ENCODE measurements at places on chromosomes 3 and 15. TPM values are rescaled to one million over a fixed set of nuclear protein-coding genes. Genes with fewer than 3 reads are reported as not detected.

The GOLGA8G gene
- not detected for total RNA-seq

The TUSC2 gene
- 13.6 TPM for total RNA-seq

The GUCA1C gene
- not detected for total RNA-seq

The KLHDC8B gene
- total RNA-seq: 20.6 TPM

The IFRD2 gene
- 254 TPM for total RNA-seq

The LIPC gene
- 0.58 TPM for total RNA-seq

The ATP13A5 gene
- total RNA-seq: 2.0 TPM

The RTP1 gene
- total RNA-seq: not detected

The ILDR1 gene
- total RNA-seq: under 0.01 TPM

The GRM2 gene
- not detected for total RNA-seq

The ISLR2 gene
- total RNA-seq: not detected

The MAP3K13 gene
- total RNA-seq: 13.8 TPM

The LINGO1 gene
- total RNA-seq: 0.55 TPM

The PPARG gene
- 85.2 TPM for total RNA-seq

The DPPA2 gene
- not detected for total RNA-seq

The FAM107A gene
- 35.2 TPM for total RNA-seq

GRCh38 chr3:61783993-61784718, 222.8 kb downstream of the PTPRG start:
- no peak for DNase-seq
- no peaks in the 10 kb centered on the region for H3K36me3 ChIP-seq
- H3K27me3 ChIP-seq: no peaks in the 10 kb centered on the region
- no peak overlapping the region for H3K27ac ChIP-seq
- no peak overlapping the region for H3K4me3 ChIP-seq

- H3K4me3 ChIP-seq: no peak overlapping the region
- no peaks in the 10 kb centered on the region for H3K27me3 ChIP-seq
- DNase-seq: no peak
- no peak overlapping the region for H3K27ac ChIP-seq
- H3K36me3 ChIP-seq: no peaks in the 10 kb centered on the region
Observed at GRCh38 chr3:112806903-112807302, 39.8 kb downstream of the CD200R1L start.

- no peak overlapping the region for H3K27ac ChIP-seq
- no peaks in the 10 kb centered on the region for H3K27me3 ChIP-seq
- DNase-seq: no peak
- peaks cover 33% of the 10 kb centered on the region for H3K4me1 ChIP-seq
Observed at GRCh38 chr3:58422756-58423325, 10.8 kb downstream of the PDHB start.

- DNase-seq: no peak
- H3K27me3 ChIP-seq: no peaks in the 10 kb centered on the region
- H3K36me3 ChIP-seq: no peaks in the 10 kb centered on the region
Observed at GRCh38 chr3:177693616-177694264, 496.5 kb upstream of the TBL1XR1 start.

- DNase-seq: no peak
- no peaks in the 10 kb centered on the region for H3K27me3 ChIP-seq
- no peak overlapping the region for H3K27ac ChIP-seq
Observed at GRCh38 chr3:84759361-84759760, 199.4 kb upstream of the CADM2 start.

DNA sequence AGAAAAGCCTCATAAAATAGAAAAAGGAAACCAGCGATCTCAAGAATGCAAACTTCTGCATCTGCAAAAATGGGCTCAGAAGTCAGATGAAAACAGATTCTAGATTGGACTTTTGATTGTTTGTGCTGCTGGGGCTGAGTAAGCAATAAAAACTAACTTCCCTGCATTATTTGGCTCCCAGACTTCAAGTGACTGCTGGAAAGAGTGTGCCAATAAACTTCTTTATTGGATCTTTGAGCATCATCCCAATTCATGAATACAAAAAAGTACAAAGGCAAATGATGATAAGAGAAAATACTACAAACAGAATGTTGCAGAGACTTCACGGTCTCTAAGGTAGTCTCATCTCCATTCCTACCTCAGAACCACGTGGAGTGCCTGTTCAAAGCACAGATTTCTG, 97.9 kb downstream of the FGF12 start:
- no peaks in the 10 kb centered on the region for H3K27me3 ChIP-seq
- no peak overlapping the region for H3K27ac ChIP-seq
- no peaks in the 10 kb centered on the region for H3K4me1 ChIP-seq

DNA sequence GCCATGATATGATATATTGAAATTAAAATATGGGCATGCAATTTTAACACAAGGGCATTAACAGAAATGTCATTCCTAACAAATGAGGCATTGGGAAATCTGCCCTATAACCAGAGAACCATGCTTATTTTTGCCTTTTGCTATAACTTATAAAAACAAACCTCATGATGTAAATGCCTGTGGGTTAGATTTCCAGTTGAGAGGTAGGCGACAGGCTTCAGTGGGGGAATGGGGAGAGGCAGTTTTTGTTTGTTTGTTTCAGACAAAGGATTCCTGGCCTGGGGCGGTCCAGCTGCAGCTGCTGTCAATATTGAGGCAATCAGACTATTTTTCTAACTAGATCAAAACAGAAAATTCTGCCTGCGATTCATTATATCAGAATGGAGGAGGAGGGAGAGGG, 490.4 kb upstream of the CFAP20DC start:
- no peaks in the 10 kb centered on the region for H3K4me1 ChIP-seq
- H3K4me3 ChIP-seq: no peak overlapping the region
- no peaks in the 10 kb centered on the region for H3K36me3 ChIP-seq
- H3K27ac ChIP-seq: no peak overlapping the region

- H3K27me3 ChIP-seq: no peaks in the 10 kb centered on the region
- H3K4me1 ChIP-seq: no peaks in the 10 kb centered on the region
- no peak for DNase-seq
- no peak overlapping the region for H3K27ac ChIP-seq
- no peak overlapping the region for H3K4me3 ChIP-seq
Observed at GRCh38 chr15:73891328-73892315, 18.3 kb downstream of the TBC1D21 start.

DNA sequence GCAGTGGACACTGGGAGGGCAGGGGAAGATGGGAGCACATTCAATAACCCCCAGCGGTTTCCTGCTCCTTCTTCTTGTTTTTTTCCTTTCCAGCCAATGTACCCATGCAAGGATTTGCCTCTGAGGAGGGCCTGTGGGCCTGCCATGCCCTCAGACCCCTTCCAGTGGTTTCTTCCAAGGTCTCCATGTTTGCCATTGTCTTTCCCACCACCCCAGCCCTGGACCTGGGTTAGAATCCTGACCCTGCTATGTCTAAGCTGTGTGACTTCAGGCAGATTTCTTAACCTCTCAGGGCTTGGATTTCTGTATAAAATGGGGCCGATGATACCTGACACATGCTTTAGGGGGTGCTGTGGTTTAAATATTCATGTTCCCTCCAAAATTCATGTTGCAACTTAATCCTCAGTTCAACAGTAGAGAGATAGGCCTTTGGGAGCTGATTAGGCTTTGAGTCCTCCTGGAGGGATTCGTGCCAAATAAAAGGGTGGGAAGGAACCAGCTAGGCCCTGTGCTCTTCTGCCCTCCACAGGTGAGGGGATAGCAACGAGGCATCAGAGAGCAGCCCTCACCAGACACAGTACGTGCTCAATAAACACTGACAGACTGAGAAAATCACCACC, 46.3 kb upstream of the FLNB start:
- H3K36me3 ChIP-seq: no peaks in the 10 kb centered on the region
- peaks cover 44% of the 10 kb centered on the region for H3K4me1 ChIP-seq
- DNase-seq: peak; percentile 58
- H3K4me3 ChIP-seq: no peak overlapping the region
- H3K27ac ChIP-seq: peak overlapping the region; percentile 87

DNA sequence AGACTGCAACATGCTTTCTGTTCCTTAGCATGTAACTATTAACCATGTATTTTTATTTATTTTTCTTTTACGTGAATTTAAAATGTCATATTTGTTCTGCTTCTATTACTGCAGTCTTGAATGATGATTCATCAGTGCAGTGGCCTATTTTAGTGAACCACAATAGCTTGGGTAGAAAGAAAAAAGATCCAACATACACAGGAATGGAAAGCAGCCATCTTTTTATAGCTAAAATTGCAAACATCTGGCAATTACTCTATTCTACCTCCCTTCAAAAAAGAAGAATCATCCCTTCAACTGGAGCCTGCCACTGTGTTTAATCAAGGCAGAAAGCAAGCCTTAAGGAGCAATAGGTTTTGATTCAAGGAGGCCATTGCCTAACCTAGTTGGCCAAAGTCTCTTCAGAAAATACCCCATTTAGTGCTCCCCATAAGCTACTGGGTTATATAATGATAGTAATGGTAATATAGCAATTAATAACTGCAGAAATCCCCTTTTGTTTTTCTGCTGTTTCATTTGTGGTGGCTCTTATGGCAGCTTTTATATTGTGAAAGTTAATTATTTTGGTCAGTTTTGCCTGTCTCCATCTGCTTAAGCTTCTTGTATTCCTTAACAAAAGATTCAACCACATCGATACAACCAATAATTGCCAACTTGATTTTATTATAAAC, 267.3 kb downstream of the LPP start:
- H3K27me3 ChIP-seq: no peaks in the 10 kb centered on the region
- no peak overlapping the region for H3K4me3 ChIP-seq
- H3K36me3 ChIP-seq: no peaks in the 10 kb centered on the region
- peaks cover 31% of the 10 kb centered on the region for H3K4me1 ChIP-seq
- H3K27ac ChIP-seq: no peak overlapping the region

GRCh38 chr3:11820531-11821041, 26.1 kb downstream of the TAMM41 start:
- H3K4me3 ChIP-seq: no peak overlapping the region
- peaks cover 16% of the 10 kb centered on the region for H3K4me1 ChIP-seq
- no peak overlapping the region for H3K27ac ChIP-seq
- H3K27me3 ChIP-seq: no peaks in the 10 kb centered on the region
- peak; percentile 37 for DNase-seq

GRCh38 chr3:196894557-196895295, 27.0 kb downstream of the SENP5 start:
- DNase-seq: no peak
- peaks cover 7% of the 10 kb centered on the region for H3K4me1 ChIP-seq
- H3K36me3 ChIP-seq: peaks cover 4% of the 10 kb centered on the region
- H3K27ac ChIP-seq: no peak overlapping the region

GRCh38 chr15:99614749-99615288, 49.0 kb downstream of the MEF2A start:
- peak overlapping the region; percentile 31 for H3K27ac ChIP-seq
- no peaks in the 10 kb centered on the region for H3K27me3 ChIP-seq
- DNase-seq: no peak
- H3K4me3 ChIP-seq: no peak overlapping the region
- peaks cover 32% of the 10 kb centered on the region for H3K4me1 ChIP-seq

GRCh38 chr3:88810455-88810854, 297.0 kb upstream of the EPHA3 start:
- H3K4me1 ChIP-seq: peaks cover 14% of the 10 kb centered on the region
- no peaks in the 10 kb centered on the region for H3K27me3 ChIP-seq
- no peak overlapping the region for H3K4me3 ChIP-seq
- no peak for DNase-seq
- H3K36me3 ChIP-seq: no peaks in the 10 kb centered on the region

DNA sequence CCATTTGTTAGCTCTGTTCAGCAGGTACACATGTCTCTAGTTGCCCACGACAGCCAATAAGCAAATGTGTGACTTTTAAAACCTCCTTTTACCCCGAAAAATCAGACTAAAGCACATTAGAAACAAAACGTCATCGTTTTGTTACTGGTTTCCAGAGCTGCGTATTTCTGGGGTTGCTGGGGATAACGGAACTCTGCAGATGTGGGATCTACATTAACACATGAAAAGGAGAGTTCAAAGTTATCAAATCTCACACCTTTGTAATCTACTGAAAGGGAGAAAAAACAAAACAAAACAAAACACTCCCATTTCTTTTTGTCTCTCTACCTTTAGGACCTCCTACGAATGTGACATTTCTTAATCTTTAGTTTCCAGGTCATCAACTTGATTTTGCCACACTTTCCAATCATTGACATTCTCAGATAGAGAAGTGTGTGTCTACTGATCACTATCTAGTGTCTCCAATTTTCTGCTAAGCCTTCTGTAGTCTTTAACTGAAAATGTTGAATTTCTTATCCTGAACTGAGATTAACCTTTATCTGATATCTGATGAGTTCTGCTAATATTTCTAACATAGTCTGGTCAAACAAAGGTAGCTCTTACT, 93.0 kb upstream of the TSPAN3 start:
- no peaks in the 10 kb centered on the region for H3K36me3 ChIP-seq
- H3K27me3 ChIP-seq: no peaks in the 10 kb centered on the region
- no peak overlapping the region for H3K4me3 ChIP-seq
- DNase-seq: no peak
- peaks cover 13% of the 10 kb centered on the region for H3K4me1 ChIP-seq

GRCh38 chr3:64552160-64552559, 135.6 kb downstream of the ADAMTS9 start:
- DNase-seq: no peak
- H3K27ac ChIP-seq: no peak overlapping the region
- no peaks in the 10 kb centered on the region for H3K36me3 ChIP-seq
- H3K4me3 ChIP-seq: no peak overlapping the region
- H3K4me1 ChIP-seq: no peaks in the 10 kb centered on the region
- no peaks in the 10 kb centered on the region for H3K27me3 ChIP-seq

DNA sequence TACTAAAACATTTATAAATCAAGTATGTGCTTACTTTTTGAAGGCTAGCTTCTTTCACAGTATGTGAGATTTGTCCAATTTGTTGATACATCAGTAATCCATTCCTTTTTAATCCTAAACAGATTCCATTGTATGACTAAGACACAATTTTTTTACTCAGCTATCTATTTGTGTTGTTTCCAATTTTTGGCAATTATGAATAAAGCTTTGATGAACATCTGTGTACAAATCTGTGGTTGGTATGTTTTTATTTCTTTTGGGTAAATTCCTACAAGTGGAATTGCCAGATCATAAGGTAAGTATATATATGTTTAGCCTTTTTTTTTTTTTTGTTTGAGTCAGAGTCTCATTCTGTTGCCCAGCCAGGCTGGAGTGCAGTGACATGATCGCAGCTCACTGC, 56.2 kb upstream of the VEPH1 start:
- no peaks in the 10 kb centered on the region for H3K36me3 ChIP-seq
- H3K4me1 ChIP-seq: no peaks in the 10 kb centered on the region
- no peak overlapping the region for H3K27ac ChIP-seq
- H3K4me3 ChIP-seq: no peak overlapping the region

DNA sequence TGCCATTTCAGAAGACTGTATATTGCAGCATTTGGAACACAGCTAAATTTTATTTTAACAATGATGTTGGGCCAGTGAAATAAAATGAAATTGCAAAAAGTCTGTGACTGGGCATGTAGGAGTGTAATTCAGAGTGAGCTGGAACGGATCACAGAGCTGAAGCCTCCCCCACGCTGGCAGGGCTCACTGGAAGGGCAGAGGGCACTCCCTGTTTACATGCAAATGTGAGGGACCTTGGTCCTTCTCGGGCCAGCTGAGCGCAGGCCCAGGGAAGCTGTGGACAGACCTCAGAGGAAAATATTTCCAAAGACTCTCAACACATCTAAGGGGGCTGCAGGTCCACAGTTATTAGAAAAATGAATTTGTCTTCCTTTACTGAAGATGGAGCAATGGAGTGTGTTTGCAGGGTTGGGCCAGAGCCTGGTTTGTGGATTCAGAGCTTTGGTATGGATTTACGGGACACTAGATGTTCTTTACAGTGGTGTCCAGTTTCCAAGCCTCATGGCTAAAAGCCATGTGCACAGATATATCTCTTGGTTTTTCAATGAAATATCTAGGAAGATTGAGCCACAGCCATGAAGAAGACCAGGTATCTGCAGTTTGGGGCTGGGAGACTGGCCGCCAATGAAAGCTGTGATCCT, 32.0 kb downstream of the TRPM1 start:
- H3K27ac ChIP-seq: no peak overlapping the region
- H3K36me3 ChIP-seq: no peaks in the 10 kb centered on the region
- no peak overlapping the region for H3K4me3 ChIP-seq
- no peaks in the 10 kb centered on the region for H3K4me1 ChIP-seq
- no peak for DNase-seq
